Neural progenitor cell (in vitro differentiated cells): ENCODE measurements at places on chromosomes 2 and 18.

- no peak for DNase-seq
Observed at GRCh38 chr2:105925390-105925789, 180.7 kb downstream of the NCK2 start.

GRCh38 chr2:237232166-237232565 is 146.5 kb downstream of the COPS8 start:
- no peak for DNase-seq

DNA sequence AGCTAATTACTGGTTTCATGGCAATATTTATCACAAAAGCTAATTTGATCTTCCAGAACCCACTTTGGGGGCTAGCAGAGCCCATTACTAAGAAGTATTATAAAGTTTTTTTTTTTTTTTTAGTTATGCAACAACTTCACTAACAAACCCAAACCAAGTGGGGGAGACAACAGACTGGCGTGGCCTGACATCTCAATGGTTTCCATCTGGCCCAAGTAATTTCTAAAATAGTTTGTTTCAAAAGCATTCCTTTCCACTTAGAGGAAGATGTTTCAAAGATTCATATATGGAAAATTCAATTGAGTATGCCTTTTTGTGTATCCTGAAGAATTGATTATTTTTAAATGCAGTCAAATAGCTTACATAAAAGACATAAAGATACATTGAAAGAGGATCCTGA is 367.1 kb downstream of the HRH4 start:
- DNase-seq = no peak

DNA sequence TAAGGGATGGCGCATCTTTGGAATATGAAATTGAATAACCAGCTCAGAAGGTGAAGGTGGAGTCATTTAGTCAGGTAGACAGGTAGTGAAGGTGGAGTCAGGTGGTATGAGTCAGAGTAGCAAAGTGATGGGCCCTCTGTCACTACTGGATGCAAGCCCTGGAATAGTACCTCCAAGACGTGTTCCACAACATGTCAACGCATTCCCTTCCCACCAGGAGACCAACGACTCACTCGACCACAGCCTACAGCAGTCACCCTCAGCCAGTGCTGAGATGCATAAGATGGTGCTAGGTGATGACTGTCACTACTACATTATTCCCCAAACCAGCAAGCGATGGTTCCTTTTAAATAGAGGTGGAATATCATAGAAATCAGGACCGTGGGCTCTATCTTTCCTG is 6.8 kb downstream of the CPLX4 start:
- DNase-seq = no peak

- DNase-seq = no peak
Observed at GRCh38 chr18:52254367-52254766, 85.6 kb upstream of the DCC start.

GRCh38 chr2:156229724-156230362 is 102.7 kb downstream of the NR4A2 start:
- DNase-seq = no peak

DNA sequence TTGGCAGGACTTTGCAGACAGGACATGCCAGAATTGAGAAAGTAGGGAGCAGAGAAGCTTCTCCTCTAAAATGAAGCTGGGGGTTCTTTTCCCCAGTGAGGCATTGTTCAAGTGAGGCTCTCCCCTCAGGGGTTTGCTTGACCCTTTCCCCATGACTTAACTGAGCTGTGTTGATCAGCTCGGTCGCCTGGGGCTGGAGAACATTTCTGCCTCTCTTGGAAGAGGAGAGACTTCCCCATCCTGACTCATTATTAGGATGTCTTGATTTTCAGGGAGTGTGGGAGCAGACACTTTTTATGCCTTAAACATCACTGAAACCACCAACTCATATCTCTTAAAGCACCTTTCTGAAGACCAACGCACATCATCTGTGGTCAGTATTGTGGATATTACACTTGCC is 27.9 kb upstream of the GLI2 start:
- no peak for DNase-seq

- DNase-seq = no peak
Observed at GRCh38 chr2:206336861-206337260, 62.4 kb downstream of the ZDBF2 start.

GRCh38 chr2:15009681-15010080 is 377.2 kb downstream of the LRATD1 start:
- DNase-seq = no peak

DNA sequence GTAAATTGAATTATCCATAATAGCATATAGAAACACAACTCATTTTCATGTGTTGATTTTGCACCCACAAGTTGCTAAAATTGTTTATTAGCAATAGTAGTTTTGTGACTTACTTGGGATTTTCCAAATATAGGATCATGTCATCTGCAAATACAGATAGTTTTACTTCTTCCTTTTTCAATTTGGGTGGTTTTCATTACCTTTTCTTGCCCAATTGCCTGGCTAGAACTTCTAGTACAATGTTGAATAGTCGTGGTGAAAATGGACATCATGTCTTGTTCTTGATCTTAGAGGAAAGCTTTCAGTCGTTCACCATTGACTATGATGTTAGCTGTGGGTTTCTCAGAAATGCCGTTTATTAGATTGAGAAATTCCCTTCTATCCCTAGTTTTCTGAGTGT is 60.2 kb upstream of the TCF7L1 start:
- no peak for DNase-seq

GRCh38 chr2:119864318-119864717 is 104.6 kb downstream of the PTPN4 start:
- DNase-seq = no peak

DNA sequence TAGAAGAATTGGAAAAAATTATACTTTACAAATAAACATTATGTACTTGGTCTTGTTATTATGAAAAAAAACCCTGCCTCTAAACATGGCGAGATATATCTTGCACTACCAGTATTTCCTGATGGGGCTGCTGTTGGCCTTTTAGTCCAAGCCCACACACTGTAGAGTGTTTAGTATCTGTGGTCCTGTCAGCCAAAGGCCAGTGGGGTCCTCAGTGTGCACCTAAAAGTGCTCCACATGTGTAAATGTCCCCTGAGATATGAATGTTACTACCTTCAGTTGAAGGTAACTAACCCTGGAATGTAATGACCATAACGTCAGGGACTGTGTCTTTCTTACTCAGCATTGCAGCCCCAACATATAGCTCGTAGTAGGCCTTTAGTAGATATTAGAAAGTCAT is 71.1 kb upstream of the HK2 start:
- DNase-seq = no peak

- no peak for DNase-seq
Observed at GRCh38 chr2:203706403-203706802, at the start of gene CD28. Gene CD28 (plus strand): TSS chr2:203706639. CDS start chr2:203706697, 58 bp downstream.
